ENCODE measurements at places on chromosomes 3 and 15.

- DNase-seq: no peak
Measured at GRCh38 chr3:183074261-183074660, 25.0 kb downstream of the MCCC1 start.

DNA sequence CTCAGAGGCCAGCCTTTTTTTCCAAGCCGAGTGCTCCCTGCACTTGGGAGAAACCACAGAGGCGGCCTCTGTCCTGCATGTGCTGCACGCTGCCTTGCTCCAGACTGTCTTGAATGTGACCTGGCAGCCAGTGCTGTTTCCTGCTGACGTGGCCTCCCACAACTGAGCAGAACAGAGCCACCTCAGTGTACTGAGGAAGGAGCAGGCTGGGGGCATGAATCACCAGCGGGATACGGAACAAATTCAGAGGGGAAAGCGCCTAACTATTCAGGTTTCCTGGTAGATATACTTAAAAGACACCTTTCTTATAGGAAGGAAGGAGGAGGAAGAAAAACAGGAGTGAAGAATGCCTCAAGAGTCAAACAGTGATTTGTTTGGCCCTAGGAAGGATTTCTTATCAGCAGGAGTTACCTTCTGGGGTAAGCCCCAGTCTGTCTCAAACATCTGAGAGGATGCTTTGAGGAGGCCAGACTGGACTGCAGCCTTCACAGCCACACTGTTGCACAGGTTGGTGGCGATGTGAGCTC is 114.0 kb downstream of the FNDC3B start:
- DNase-seq: no peak

DNA sequence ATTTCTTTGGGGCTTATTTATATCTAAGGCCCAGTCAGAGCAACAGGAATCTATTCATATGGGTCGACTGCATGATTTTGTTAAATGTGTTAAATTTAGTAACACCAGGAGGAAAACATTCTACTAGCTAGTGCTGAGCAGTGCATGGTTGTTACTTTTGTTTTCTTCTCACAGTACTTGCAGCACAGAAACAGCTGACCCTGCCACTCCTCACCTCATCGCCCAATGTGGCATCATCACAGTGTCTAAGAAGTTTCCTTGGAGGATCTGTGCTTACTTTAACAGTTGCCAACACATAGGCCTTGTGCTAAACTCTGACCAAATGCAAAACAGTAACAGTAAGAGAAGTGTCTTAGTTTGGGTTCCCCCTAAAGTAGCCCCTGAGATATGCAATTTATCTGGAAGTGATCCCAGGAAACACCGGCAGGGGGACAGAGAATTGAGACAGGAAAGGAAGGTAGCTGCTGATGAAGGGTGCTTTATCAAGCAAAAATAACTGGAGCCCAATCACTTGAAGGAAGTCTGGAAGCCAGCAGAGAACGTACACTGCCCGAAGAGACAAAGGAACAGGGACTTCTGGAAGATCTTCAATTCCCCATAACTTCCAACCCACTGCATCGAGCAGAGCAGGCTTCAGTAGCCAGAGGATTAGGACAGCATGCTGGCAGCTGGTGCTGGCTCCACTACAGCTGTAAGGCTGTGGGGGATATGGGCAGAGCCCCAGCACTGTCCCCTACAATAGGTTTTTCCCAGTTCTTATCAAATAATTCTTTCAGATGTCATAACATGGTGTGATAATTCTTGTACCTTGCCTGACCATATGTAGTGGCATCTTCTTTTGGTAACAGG is 36.0 kb upstream of the ULK4 start:
- no peak for DNase-seq

DNA sequence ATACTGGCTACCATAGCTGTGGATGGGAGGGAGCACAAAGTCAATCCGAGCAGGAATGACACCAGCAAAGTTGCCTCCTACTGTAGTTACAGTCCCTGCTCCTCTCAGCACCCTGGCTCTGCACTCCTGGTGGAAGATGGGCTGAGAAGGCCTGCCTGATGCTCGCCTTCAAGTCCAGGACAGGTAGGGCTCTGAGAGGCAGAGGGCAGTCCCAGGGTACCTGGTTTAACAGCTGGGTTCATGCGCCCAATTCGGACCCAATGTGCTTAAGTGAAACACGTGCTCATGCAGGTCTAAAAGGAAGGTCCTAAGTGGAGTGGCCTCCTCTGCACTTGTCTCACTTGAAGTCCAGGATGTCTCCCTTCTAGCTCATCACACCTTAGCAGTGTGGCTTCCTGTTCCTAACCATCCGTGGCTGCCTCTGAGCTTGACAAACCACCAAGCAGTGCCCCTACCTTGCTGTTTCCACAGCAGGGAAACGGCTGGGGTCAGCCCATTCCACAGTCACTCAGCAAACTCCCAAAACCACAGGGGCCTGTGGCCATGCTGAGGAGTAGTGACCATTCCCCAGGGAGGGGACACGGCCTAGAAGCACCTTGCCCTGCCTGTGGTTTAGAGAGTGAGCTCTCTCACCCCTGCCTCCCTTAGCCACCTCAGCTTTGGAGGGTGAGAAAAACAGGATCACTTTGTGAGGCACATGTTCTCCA is 3.9 kb upstream of the MUSTN1 start:
- DNase-seq: no peak

GRCh38 chr3:134406331-134407238 is 32.3 kb upstream of the AMOTL2 start:
- DNase-seq: no peak

- DNase-seq: no peak
Measured at GRCh38 chr3:4633078-4634004, 140.2 kb downstream of the ITPR1 start.

- no peak for DNase-seq
Measured at GRCh38 chr3:42684632-42685362, 540 bp upstream of the KLHL40 start.

GRCh38 chr3:39528844-39529243 is 61.4 kb downstream of the MOBP start:
- no peak for DNase-seq

DNA sequence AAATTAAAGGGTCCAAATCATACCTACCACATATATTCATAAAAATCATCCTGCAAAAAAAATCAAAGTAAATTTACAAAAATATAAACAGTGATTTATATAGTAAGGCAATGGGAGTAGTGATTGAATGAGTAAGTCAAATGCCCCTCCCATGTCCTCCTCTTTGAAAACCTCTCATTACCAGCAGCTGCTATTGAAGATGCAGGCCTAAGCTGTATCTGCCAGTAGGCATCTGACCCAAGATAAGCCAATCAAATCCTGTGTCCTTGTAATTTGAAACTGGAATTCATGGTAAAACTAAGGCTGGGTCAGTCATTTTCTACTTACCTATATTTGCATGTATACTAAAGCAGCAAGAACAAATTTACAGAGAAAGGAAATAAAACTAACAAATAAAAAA is 60.4 kb upstream of the POU1F1 start:
- DNase-seq: no peak

DNA sequence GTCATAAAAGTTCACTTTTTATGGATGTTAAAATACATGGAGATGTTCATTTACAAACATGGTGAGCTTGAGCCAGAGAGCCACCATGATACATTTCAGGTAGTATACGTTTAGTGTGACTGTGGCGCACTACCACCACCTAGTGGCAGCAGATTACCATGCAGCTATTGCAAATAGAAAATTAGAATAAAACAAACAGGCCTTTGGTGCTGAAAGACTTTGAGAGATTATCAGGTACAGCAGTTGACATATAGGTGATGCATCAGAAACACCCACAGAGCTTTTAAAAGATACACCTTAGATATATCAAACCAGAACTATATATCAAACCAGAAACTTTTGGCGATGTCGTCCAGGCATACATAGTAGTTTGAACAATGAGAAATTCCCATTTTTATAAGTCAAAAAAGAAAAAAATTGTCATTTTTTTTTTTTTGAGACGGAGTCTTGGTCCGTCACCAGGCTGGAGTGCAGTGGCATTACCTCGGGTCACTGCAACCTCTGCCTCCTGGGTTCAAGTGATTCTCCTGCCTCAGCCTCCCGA is 42.0 kb upstream of the ICE2 start:
- peak; percentile 77 for DNase-seq

GRCh38 chr3:175184392-175184791 is 325.3 kb downstream of the NAALADL2 start:
- DNase-seq: no peak

DNA sequence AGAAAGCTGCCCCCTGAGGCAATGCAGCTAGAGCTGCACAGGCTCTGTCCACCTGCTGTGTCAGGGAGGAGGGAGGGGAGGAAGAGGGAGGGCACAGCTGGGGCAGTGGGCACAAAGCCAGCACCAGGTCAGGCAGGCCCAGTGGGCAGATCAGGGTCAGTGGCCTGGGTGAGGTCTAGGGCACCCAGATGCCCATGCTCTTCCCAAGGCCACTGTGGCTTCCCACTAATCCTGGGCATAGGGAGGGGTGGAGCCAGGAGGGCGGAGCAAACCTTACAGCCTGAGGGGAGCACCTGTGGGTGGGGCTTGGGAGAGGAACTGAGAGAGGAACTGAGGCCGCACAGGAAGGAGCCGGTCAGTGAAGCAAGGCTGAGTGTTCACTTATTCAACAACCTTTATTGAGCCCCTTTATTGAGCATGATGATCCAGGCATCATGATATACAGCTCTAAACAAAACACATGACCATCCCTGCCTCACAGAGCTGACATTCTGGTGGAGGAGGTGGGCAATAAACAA is 55.0 kb downstream of the RHCG start:
- no peak for DNase-seq

- no peak for DNase-seq
Measured at GRCh38 chr3:178485756-178486155, 50.5 kb upstream of the KCNMB2 start.

DNA sequence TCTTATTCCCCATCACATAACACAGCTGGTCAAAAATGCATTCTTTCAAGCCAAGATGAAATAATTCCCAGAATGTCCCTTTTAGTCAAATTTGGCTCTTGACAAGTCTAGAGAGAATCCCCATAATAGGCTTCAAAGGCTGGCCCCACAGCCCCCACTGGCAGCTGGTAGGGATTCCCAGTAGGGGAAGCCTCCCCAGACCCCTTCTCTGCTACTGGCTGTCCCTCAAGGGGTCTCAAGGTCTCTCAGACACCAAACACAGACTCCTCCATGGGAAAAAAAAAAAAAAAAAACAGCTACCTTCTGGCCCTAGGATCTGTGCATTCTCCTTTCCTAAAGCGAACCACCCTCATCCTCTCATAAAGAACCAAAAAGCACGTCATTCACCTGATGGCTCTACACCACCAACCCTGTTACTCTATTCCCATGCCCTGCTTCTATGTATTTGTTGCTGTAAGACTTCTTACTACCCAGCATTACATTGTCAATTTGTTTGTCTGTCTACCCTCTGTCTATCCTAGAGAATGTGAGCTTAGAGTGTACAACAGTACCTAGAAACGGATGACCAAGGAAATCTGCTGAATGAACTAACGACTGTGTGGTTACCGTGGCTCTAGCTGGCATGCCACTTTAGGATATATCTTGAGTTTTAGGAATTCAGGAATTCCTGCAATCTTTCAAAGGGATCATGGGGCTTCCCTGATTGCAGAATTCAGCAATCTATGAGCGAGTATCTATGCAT is 164.1 kb upstream of the NSMCE3 start:
- no peak for DNase-seq

GRCh38 chr3:159039286-159039685 is 237.4 kb downstream of the MFSD1 start:
- no peak for DNase-seq

DNA sequence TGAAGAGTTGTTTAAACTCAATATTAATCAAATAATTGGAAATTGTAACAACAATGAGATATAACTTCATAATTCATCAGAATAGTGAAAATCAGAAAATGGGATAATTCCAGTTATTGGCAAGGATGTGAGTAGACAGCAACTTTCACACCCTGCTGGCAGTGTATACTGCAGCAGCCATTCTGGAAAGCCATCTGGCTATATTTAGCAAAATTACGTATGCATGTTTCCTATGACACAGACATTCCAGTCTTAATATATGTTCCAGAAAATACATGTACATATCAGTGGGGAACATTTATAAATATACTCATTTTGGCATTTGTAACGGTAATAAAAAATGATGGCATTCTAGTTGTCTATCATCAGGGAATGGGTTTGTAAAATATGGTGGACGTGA is 564.1 kb downstream of the GBE1 start:
- no peak for DNase-seq

DNA sequence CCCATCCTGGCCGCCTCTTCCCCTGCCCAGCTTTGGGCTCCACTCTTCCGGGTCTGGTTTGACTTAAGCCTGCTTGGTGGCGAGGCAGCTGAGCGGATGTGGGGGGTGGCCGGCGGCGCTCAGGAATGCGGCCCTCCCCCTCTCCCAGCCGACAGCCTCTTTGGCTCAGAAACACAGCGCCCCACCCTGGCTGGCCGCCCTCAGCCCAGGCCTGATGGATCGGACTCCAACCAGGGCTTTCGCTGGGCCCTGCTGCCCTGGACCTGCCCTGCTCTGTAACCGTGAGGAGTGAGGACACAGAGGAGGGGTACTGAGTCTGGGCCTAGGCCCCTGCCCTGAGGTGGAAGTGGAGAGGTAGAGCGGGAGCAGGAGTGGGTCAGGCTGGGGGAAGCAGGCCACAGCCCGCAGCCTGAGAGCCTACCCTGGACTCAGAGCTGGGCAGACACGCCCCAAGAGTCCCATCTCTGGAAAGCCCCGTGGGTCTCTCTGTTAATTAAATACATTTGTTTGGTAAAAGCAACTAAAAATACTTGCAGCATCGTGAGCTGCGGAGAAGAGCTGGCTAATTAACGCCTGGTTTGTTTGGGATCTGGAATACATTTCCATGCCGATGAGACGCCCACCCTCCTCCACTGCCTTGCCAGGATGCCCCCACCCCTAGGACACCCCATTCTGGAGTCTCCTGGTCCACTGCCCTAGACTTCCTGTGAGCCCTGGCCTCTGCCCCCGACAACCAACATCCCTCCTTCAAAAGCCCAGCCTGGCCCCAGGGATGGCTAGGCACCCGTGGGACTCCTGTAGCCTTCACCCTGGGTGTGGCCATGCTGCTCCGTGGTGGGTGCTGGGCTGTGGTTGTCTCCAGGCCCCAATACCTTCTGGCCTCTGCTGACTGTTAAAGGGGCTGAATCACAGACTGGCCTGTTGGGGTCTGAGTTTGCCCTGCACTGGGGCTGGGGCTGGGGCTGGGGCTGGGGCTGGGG is 19.6 kb downstream of the PLXNA1 start:
- DNase-seq: no peak

GRCh38 chr3:48403533-48404439 is 26.1 kb downstream of the PLXNB1 start:
- DNase-seq: no peak

DNA sequence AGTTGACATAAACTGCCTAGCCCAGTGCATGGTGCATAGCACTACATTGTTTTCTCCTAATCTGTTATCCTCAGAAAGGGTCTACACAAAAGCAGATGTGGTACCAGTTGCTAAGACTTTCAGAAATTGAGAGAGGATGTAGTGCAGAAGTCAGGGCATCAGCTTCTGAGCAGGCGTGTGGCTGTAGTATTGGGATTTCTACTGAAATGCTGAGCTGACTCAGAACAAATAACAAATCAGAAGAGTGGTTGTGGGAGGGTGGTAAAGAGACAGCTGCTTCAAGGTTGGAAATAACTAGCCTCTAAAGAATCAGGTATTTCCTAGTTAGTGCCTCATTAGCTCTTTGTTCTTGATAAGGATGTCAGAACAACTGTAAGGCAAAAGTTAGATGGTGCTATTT is 161.3 kb downstream of the AKAP13 start:
- DNase-seq: no peak

All from activated CD4-positive, alpha-beta T cell treated with anti-CD3 and anti-CD28 coated beads for 24 hours (primary cell).